ENCODE measurements at places on chromosomes 2 and 18.

- DNase-seq, result no peak
These were observed 115.2 kb upstream of the KLHL29 start for GRCh38 chr2:23269747-23270146.

DNA sequence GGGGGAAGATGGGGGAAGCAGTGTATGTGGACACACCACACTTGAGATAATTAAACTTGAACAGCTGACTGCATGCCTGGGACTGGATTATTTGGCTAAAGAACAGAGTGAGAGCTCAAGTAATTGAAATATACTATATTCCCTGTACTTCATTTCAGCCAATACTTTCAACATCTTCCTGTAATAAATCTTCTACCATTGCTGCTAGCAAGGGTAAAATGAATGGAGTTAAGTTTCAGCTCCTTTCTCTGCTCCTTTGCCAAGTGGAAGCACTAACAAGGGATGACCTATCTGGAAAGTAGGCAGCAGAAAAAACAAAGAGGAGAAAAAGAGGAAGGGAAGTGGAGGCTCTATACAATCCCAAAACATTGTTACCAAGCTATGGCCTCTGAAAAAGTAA is 50.9 kb downstream of the MMADHC start:
- DNase-seq, result peak; percentile 13

DNA sequence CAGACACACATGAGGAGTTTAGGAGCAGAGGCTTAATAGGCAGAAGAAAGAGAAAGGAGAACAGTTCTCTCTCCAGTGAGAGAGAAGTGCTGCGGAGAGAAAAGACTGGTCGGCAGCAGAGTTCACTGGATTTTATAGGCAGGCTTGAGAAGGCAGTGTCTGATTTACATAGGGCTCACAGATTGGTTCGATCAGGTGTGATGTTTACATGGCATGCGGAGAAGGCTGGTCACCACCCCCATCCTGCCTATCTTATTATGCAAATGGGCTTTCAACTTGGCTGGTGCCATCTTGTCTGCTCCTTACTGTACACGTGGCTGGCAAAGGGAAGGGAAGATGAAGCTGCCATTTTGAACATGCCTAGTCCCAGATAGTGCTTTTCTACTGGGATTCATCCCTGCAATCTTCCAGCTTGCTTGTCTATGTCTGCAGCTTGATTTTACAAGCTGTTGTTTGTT is 113.4 kb downstream of the AP1S3 start:
- DNase-seq, result no peak

GRCh38 chr2:196168181-196168580 is 3.2 kb downstream of the STK17B start:
- no peak for DNase-seq

GRCh38 chr18:37450434-37451132 is 115.0 kb downstream of the CELF4 start:
- DNase-seq, result peak; percentile 67

DNA sequence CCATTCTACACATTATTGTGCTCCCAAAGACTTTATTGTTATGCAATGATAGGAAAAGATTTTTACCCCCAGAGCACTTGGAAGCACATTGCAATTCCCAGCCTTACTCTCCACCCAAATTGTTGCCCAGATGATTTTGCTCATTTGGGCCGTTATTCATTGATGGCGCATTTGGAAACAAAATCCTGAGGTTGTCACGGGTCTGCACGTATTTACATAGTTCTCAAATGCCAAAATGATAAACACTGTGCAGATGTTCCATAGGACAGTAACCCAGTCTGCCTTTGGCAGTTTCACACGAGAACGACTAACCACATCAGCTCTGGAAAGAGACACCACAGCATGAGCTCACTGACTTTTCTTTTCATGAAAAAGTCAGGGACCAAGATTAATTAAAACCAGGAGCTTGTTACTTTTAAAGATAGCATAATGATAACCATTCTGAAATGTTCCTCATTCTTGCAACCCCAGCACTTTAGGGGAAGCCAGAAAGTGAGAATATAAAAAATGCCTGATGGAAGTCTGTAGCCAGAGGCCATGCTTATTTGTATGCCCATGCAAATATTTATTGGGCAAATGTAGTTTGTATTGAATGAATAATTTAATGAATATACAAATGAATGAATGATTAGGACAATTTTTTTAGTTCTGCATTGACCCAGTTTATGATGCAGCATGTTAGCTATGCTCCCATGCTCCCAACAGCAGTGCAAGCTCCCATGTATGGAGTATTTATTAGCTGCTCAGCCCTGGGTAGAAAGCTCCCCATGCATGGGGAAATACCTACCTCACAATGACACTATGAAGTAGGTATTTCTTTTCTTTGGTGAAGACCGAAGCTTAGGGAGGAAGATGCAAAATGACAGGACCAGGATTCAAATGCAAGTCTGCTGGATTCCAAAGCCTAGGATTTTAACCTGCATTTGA is 84.6 kb downstream of the MAIP1 start:
- DNase-seq, result no peak

DNA sequence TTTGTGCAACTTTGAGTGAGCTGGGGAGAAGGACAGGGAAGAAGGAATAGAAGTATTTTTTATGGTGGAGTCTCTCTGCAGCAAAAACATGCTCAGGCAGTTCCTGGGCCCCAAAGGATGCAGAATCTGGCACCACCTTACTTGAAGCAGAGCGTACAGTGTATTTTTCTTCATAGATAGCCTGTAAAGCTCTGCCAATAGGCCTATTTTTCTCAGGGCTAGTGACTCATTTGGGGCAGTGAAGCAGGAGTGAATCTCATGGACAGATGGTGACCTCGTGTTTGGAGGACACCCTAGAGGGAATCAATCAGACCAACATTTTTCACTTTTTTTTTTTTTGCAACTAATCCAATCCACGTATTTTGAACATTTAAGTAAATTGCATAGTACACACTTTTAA is 268.1 kb upstream of the CXCR4 start:
- no peak for DNase-seq

- DNase-seq, result no peak
These were observed 8.3 kb downstream of the EVX2 start for GRCh38 chr2:176075481-176075880.

GRCh38 chr2:60984720-60985119 is 32.8 kb upstream of the PEX13 start:
- DNase-seq, result no peak

GRCh38 chr2:46056541-46056940 is 240.7 kb upstream of the EPAS1 start:
- no peak for DNase-seq

- DNase-seq, result no peak
These were observed 723.4 kb upstream of the LRRTM4 start for GRCh38 chr2:78245394-78246135.

DNA sequence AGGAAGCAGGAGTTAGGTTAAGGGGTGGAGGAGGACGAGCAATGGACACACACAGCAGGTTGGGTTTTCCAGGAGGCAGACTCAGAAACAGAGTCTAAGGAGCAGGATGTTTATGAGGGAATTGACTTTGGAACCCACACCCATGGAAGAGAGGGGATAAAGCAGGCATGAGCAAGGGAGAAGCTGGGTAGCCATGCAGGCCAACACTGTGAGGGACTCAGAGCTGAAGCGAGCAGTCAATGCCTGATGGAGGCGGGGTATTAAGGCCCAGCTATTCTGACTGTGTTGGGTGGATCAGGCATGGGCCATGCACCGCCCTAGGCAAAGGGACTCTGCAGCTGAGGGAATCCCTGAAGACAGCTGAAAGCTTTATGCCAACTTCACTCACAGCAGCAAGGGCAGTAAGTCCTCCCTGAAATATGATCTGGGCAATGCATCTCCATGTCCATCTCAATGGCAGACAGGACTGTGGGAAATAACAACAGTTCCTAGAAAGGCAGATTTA is 37.6 kb downstream of the TEX51 start:
- no peak for DNase-seq

GRCh38 chr18:74898965-74899364 is 301.3 kb downstream of the ZNF407 start:
- no peak for DNase-seq

DNA sequence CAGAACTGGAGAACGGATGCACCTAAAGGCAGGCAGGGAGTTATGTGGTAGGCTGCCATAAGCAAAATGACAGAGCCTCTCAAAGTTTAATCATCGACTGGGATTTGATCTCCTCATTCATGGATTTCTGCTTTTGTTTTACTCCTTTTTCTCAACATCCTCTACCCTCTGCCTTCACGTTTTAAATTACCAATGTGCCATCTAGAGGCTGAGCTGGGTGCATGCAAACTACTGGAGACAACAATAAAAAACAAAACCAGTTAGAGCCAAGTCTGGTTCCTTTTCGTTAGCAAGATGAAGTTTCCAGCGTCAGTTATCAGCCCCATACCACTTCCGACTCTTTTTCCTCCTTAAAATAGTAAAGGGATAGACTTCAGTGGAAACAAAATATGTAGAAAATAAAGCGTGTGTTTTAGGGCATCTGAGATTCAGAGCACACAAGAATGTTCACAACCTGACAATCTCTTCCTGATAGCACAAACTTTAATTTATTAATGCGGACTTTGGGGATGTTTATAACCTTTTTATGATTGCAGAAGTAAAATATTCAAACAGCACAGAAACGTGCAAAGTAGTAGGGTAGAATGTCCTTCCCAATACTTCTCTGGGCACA is 117.0 kb downstream of the LAMA1 start:
- DNase-seq, result no peak

DNA sequence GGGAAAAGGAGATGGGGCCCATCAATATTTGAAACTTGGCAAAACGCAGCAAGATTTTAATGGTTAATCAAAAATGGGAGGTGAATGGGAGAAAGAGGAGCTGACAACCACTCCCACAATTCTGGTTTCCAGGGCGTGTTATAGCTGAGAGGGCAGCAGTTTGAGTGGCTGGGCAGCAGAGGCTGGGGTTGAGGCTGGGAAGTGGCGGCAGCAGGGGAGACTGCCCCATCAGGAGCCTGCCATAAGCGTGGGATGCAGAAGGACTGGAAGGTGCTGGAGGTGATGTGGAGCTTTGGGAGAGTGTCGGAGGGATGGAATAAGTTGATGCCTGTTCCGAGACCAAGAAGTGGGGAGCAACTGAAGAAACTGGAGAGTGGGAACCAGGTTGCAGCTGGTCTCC is 48.9 kb upstream of the SH3RF3 start:
- no peak for DNase-seq

- no peak for DNase-seq
These were observed 122.5 kb downstream of the CNTNAP5 start for GRCh38 chr2:124147552-124147951.

DNA sequence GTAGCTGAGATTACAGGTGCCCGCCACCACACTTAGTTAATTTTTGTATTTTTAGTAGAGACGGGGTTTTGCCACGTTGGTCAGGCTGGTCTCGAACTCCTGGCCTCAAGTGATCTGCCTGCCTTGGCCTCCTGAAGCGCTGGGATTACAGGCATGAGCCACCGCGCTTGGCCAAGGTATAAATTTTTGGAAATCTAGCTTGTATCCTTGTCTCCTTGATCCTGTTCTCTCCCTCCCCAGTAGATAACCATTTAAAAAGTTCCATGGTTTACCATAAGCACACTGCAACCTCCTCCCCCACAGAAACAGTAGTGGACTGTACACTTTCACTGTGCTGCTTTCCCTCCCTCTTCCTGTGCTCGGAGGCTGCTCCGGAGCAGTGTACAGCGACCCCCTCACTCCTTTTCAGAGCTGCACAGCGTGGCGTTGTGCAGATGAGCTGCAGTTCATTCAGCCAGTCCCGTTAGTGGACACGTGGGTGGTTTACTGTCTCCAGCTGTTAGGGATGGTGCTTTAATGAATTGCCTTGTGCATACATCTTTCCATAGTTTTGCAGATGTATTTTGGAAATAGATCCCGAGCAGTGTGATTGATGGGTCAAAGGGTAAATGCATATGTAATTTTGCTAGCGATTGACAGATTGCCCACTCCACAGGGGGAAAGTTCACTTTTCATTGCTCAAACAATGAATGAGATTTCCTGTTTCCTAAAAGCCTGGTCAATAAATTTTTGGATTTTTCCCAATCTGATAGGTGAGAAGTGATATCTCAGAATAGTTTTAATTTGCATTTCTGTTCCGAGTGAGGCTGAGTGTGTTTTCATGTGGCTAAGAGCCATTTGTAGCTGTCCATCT is 14.8 kb downstream of the ASB1 start:
- DNase-seq, result no peak

- no peak for DNase-seq
These were observed 1879.4 kb upstream of the PIK3C3 start for GRCh38 chr18:40075616-40076015.

DNA sequence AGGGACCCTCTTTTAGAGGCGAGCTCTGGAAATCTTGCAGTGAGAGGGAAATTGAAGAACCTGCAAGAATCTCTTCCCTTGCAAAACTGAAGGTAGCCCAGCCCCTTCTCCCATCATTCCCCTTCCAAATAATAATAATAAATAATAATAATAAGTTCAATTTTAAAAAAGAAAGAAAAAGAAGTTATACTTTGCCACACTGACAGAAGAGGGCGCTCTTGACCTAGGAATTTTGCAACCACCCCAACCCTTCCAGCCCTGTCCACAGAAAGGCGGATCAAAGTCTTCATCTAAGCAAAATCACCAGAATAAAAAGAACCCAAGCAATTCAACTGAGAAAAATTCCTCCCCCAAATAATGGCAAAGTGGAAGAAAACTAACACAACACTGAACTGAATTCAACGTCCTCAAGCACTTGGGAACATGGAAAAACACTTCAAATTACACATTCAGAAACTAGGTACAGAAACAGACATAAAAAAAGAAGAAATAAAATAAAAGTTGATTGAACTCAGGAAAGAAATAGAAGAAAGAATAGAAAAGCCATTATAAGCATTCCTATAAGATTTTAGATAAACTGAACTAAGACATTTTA is 98.9 kb upstream of the GLS start:
- DNase-seq, result no peak
